Stomach (tissue), 19 donors: ENCODE measurements at places on chromosomes 2 and 18. TPM values are rescaled to one million over a fixed set of nuclear protein-coding genes. Genes with fewer than 3 reads are reported as not detected.

GRCh38 chr2:75022516-75022915, 64.1 kb downstream of the POLE4 start:
- DNase-seq = no peak

- DNase-seq = no peak
Observed at GRCh38 chr18:35041815-35042387, 688 bp downstream of the MAPRE2 start.

DNA sequence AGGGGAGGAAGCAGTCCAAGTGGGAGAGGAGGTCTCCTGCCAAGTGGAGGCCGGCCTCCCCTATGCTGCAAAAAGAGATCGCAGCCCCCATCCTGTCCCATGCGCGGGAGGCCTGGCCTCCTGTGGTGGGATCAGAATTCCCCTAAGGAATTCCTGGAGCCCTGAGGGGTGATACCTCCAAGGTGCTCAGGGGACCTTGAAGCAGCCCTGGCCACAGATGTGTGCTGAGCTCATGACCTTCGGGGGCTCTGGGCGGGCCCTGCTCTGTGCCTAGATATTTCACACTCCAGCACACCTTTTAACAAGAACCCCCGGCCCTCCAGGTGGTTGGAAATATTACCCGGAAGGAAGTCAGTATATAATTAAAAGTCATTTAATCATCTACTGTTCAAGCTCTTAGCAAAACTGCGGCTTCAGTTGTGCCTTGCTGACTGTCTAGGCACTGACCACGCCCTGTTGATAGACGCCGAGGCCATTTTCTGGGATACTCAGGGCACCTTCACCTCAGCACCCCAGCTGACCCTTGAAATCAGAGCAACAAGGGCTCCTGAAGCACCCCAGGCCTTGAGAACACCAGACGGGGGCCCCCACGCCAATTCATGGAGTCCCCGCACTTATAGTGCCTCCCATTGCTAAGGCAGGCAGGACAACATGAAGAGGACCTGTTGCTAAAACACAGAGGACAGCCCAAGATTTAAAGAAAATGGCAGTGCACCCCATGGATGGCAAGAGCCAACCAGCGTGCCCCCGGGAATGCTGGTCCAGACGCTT, 119.1 kb downstream of the NDUFA10 start:
- no peak for DNase-seq

DNA sequence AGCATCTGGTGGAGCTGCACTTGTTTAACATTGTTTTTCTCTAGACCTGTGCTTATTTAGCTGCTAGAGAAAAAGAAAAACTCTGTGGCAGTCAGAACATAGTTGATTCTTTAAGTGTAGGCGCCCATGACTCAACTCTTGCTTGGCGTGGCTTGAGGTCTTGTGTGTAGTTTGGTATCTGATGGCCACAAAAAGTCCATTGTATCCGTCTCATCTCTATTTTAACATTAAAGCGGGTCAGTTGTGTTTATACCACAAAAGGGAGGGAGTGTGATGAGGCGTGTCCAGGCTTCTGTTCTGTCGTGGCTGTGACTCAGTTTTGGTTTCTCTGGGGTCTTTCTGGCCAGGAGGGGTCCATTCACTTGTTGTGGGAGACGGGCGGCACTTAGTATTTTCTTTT, 24.2 kb upstream of the UGT1A8 start:
- no peak for DNase-seq

DNA sequence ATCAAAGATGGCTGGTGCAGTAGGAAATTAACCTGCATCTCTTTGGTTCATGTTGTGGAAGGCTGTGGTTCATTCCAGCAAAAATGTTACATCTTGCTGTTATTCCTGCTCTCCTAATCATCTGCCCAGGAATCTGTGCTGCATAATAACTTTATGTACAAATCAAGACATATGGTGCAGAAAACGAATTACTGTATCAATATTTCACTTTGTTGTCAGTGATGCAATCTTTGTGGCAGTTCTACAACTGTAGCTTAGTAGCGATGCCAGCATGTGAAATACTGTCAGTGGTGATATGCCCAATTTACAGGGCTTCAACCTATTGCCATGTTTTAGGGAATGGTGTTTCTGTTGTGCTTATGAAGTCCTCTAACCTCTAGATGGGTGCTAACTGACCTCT, 1114.7 kb downstream of the SOCS6 start:
- DNase-seq = no peak

- no peak for DNase-seq
Observed at GRCh38 chr18:217532-218336, 50.1 kb downstream of the THOC1 start.

GRCh38 chr2:144461308-144461766, 58.6 kb downstream of the ZEB2 start:
- peak; percentile 47 for DNase-seq

DNA sequence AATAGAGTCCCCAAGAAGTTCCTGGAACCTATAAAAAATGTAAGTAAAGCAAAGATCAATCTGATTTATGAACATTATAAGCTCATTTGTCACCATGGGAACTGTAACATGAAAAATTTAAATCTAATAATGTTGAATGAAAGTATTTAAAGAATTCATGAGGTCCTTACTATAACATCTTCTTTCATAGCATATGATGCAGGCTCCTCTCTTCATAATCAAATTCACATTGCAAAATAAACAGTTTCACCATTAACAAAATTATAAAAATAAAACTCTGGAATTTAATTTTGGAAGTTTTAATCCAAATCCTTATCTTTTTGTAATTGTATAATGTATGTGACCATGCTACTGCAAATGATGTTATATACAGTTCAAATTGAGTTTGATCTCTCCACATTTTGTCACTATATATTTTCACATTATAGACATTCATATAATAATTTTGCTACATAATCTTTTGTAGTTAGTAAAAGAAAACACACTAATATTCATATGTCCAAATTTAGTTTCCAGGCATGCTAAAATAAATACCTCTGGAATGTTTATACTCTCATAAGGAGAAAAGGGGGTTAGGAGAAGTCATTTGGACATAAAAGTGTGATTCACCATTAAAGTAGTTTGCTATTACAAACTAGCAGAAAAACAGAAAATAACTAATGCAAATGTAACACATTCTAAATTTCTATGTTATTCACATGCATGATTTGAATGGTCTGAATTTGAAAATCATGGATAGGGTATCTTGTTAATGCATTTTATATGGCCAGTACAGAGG, 954.1 kb downstream of the DSC3 start:
- no peak for DNase-seq

GRCh38 chr2:181781078-181781786, 100.9 kb upstream of the NEUROD1 start:
- DNase-seq = no peak

GRCh38 chr2:190763901-190764514, 115.1 kb downstream of the NAB1 start:
- DNase-seq = no peak

- DNase-seq = peak; percentile 45
Observed at GRCh38 chr2:174023591-174024523, 58.7 kb upstream of the SP3 start.

DNA sequence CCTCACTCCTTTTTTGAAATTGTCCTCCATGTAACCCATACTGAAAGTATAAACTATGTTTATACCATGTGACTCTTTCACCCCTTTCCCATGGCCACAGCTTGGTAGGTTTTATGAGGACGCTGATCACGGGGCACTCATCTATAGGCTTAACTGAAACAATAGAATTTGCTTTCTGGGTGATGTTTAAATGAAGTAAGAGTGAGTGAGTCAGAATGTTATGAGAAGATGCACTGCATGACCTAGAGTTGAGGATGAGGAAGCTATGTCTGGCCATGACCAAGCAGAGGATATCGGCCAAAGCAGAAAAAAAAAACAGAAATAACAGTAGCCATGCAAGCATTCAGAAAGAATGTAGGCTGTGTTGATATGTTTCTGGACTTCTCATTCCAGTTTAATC, 34.9 kb downstream of the SCN1A start:
- no peak for DNase-seq

- no peak for DNase-seq
Observed at GRCh38 chr2:99888617-99889016, 253.8 kb downstream of the AFF3 start.

Gene ZNF512
- total RNA-seq = 14.2 TPM

Gene B4GALT6
- total RNA-seq = 0.45 TPM

Gene NEUROD1
- total RNA-seq = 0.92 TPM

Gene NTSR2
- not detected for total RNA-seq
